GM23338 (cell line): ENCODE measurements at places on chromosomes 6 and 20. TPM values are rescaled to one million over a fixed set of nuclear protein-coding genes. Genes with fewer than 3 reads are reported as not detected.

Gene MYB
- 7.9 and 10.4 TPM in 2 replicates for total RNA-seq

Gene RFX6
- 0.31 and 0.35 TPM in 2 replicates for total RNA-seq

GRCh38 chr6:170021579-170021978 is 269.3 kb downstream of the DLL1 start:
- no peak for DNase-seq

DNA sequence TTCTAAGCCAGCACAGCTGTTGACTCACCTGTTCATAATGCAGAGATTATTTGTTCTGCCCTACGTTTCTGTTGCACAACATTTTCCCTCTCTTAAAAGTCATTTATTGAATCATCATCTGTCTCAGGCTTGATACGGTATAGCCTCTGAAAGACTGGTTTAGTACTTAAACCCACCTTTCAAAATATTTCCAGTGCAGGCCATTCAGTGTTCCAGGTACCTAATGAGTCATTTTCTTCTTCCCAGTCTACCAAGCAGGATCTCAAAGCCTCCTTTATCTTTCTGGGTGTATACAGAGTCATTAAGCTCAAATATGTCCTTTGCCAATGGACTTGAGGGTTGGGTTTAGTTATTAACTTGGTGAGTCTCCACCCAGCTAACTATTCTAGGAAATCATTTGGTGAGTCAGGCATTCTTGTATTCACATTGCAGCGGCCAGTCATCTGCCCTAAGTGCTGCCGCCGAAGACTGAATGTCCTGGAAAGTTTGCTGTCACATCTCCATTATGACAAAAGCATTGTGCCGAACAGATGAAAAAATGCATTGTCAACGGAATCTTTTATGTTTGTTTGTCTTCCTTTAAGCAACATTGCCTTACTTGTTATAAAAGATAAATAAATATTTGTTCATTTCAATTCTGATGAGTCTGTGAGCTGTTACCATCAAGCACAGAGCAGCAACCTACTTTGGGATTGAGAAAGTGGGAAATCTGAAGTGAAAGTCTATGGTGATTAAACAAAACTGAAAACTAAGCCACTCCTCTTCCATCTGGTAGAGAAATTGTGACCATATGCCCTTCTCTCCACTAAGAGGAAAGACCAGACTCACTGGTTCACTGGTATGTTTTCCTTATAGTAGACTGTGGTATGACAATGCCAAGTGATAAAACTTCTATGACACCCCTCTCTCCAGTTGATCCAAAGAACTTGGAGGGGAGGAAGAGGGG is 14.3 kb upstream of the FAM135A start:
- DNase-seq, result no peak
